ENCODE measurements at places on chromosomes 7 and 10.

DNA sequence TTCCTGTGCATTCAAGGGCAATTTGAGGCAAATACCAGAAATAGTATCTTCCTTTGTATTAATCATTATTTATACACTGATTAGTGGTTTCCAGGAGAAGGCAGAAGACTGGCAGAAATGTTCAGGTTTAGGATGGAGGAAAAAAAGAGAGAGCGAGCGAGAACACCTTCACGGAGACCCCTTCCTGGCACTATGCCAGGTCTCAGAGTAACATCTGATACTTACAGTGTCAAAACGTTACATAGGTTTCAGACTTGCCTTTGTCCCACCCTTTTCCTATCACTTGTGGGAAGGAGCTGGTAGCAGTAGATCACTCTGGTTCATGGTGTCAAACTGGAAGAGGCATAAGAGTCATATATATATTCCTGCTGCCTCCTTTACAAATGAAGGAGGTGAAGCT is 652 bp downstream of the OR2A12 start:
- DNase-seq = no peak

GRCh38 chr10:116444527-116445142 is 17.0 kb downstream of the PNLIPRP3 start:
- DNase-seq = no peak

GRCh38 chr7:42385912-42386311 is 148.9 kb upstream of the GLI3 start:
- no peak for DNase-seq

DNA sequence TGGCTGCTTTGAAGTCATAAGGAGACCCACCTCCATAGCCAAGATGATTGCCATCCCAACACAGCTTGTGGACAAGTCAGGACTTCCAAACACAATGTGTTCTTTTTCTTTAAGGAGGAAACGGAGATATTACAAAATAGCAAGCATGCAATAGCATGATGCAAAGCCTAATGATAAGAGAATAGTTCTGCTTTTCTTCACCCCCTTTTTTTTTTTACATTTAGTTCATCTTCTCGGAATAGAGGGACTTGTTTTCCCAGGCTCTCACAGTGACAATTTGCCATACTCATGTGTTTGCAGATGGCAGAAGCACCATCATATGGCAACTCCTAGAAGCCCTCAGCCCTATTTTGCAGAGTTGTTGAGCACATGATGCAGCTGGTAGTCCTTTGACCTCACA is 119.8 kb downstream of the ITGB8 start:
- no peak for DNase-seq

GRCh38 chr7:142788303-142789289 is 17.8 kb downstream of the PRSS2 start:
- DNase-seq = no peak

DNA sequence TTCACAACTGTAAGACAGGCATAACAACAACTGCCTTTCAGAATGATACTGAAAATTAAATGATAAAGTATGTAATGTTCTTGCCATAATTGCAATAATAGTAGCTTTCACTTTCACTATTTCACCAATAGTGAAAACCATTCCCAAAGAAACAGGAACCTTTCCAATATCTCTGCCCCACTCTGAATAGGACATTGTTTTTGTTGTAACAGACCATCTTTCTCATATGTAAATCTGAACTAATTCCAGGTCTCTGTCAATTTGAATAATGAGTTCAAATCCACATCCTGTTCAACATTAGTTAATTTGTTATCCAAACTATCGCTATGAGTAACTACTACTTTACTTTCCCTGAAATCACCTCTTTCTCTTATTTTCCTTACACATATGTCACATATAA is 148.0 kb downstream of the LRRN3 start:
- no peak for DNase-seq

- DNase-seq = no peak
Measured at GRCh38 chr7:21616796-21617436, 74.1 kb downstream of the DNAH11 start.

DNA sequence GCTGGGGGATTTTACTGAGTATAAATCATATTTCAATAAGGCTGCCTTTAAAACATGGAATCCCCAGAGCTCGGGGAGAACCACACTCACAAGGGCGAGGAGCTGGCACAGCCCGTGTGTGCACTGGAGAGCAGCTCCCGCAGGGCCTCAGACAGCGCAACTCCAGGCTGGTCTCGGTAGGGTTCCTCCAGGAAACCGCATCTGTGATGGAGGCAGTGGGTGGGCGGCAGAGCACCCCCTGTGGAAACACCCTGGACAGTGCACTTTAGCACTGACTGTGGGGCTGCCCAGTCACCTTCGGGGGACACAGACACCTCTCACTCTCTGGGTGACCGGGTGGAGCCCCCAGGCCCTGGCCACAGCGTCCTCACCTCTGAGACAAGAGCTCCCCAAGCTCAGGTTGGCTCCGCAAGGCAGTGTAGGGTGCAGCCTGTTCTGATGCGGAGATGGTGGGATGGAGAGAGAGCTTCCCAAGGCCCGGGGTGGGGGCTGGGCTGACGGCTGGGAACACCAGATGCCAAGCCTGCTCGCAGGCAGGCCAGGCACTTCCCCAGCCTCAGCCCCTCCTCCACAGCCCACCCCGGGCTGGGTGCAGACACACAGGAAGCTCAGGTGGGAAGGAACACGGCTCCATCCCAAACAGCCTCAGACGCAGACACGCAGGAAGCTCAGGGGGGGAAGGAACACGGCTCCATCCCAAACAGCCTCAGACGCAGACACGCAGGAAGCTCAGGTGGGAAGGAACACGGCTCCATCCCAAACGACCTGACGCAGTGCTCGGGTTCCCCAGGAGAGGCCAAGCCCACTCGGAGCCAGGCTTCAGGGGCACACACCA is 224.4 kb downstream of the MAD1L1 start:
- DNase-seq = no peak

DNA sequence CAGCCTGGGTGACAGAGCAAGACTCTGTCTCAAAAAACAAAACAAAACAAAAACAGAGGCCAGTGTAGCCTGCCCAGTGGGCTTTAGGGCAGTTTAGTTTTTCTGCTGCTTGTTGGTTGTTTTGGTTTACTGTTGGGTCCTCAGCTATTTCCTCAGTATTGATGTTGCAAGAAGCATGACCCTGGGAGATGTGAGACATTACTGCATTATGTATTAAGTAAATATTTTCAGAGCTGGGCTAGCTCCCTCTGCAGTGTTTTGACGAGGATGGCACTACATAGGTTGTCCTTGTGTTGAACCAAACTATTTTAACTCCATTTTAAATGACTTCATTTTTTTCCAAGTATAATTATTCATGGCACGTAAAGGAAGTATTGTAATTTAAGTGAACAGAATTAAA is 4.8 kb downstream of the AKAP9 start:
- DNase-seq = no peak

GRCh38 chr7:50227726-50228125 is 76.8 kb upstream of the IKZF1 start:
- DNase-seq = no peak

DNA sequence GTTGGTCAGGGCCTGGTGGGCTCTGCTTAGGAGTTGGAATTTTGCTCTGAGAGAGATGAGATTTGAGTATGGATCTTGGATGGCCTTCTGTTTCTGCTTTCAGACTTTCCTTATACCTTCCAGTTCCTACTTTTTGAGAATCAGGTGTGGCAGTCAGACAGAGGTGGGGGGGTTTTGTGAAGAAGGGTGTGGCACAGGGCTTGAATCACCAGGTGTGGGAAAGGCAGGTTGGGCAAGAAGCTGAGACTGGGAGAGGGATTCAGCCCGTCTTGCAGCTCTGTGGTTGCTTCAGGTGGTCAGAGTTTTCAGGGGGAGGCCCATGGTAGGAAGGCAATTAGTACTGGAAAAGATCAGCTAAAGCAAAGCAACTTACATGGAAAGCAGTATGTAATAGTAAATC is 340.2 kb downstream of the LRMDA start:
- DNase-seq = no peak

DNA sequence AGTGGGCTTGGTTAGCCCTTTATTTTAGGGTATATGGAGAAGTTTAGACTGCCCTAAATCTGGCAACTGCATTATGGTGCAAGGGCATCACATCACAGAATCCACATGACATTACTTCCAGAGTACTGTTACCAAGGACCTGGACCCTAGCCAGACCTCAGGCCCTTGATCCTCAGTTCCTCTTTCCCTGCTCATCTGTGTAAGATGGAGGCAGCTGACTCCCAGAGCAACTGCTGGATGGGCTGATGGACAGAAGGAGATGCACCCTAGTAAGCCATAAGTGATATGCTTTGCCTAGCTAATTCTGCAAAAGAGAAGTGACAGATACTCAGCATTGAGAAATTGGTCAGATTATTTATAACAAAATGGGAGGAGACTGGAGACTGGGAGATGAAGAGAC is 131.7 kb downstream of the DYNC1I1 start:
- DNase-seq = no peak

DNA sequence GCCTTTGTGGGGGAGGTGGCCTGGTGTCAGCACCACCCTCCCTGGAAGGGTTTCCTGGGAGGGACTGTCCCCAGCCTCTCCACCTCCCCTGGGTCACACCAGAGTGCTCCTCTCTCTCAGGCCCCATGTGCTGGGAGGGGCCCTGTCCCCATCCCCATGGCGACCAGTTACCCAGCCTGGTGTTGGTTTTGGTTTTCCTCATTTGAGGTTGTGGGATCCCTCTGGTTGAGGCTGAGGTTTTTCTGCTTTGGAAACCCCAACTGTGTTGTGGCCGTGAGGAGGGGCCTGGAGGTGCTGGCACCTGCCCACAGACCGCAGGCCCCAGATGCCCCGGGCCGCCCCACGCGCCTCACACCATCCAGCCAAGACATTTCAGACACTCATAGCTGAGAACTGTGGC is 106.3 kb downstream of the GRK5 start:
- DNase-seq = no peak

- DNase-seq = no peak
Measured at GRCh38 chr10:96339956-96340904, 18.6 kb downstream of the OPALIN start.

- DNase-seq = no peak
Measured at GRCh38 chr7:116843378-116843777, 19.0 kb upstream of the CAPZA2 start.

DNA sequence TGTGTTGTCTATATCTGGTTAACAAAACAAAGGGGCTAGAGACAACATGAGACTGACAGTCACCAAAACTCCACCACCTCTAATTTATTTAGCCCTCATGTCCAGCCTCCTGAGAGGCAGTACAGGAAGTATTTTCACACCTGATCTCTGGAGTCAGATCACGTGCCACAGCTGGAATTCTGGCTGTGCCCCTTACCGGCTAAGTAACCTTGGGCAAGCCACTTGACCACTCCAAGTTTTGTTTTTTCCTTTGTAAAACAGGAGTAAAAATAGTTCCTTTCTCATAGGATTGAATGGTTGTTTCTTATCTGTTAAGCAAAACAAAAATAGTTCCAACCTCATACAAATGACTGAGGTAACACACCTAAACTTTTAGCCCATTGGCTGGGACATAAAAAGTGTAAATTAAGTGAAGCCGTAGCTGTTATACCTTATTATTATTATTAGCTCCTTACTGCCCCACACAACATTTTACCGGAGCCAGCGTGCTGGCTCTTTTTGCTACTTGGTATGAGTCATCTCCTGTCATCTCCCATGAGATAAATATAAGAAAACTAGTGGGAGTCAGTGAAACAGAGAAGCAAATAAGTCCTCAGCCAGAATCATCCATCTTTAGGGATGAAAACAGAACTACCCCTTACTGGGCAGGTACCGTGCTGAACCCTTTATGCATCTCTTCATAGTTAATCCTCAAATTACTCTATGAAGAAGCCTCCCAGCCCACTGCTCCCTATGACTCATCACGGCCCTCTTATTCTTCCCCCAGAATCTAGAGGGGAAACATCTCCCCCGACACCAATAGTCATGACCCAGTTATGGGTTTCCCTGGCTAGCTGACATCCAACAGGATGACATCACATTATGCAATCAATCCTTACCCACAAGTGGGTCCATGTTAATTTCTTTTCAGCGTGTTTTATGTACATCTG is 44.9 kb downstream of the PPP1R3C start:
- DNase-seq = peak; percentile 56

GRCh38 chr10:112390125-112390703 is 16.3 kb downstream of the ACSL5 start:
- no peak for DNase-seq

DNA sequence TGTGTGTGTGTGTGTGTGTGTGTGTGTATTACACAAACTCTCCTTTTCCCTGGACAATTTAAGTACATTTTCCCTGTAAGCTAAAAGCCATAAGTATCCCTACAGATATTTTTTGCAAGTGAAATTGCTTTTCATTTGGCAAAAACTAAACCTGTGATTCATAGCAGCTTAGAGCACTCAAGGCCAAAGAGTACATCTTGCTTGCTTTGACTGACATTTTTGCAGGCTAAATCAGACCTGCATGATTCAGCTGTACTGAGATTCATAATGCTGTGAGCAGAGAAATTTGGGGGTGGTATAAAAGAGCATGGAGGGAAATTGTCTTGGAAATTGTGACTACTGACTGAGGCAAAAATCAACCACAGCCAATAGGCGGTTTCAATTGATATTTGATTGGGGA is 500.4 kb downstream of the GFRA1 start:
- no peak for DNase-seq
